ENCODE measurements at places on chromosomes 12 and 14.

GRCh38 chr12:7101694-7102131 is 7.3 kb downstream of the C1RL start:
- DNase-seq, result no peak

GRCh38 chr14:50232276-50232642 is 881 bp upstream of the SOS2 start:
- DNase-seq, result no peak

DNA sequence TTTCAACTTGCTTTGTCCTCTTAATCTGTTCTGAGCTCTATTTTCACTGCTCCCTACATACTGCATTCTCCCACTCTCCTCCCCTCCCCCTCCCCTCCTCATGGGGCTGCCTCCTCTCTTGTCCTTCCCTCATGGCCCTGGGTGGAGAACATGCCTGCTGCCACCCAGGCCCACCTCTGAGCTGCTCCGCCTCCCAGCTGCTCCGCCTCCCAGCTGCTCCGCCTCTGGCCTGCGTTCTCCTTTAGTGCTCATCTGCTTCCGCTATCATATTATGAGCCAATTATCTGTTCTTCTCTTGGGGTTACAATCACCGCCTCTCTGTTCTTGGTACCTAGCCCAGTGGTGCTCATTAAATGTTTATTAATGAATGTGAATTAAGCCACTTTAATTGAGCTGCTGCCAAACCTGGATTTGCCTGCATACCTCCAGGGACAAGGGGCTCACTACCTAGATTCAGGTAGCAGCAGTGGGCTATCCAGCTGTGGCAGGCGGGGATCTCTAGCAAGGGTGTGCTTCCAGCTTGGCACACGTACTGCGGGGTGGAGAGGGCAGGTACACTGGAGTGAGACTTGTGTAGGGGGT is 32.0 kb upstream of the FAM181A start:
- DNase-seq, result no peak

GRCh38 chr12:114838480-114838879 is 154.5 kb upstream of the TBX3 start:
- no peak for DNase-seq

DNA sequence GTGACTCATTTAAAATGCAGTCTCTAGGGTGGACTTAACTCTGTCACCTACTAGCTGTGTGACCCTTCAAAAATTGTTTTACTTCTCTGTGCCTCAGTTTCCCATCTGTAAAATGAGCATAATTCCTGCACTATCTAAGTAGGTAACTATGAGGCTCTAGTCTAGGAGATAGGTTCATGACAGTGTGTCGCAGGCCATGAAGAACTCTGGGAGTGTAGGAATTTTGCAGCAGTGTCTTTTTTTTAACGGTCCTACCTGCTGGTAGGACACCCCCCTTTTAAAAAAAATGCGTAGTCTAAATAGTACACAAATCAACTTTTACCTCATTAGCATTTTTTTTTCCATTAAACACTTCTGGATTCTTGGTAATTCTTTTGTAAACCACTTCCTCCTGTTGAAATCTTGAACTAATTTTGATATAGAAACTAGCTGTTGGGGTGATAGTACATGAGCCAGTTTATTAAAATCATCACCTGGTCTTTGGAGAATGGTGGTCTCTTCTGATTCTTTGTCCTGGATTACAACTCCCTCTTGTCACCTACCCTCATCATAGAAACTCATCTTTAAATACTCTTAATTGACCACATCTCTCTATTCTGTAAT is 86.0 kb upstream of the SLC38A2 start:
- no peak for DNase-seq

GRCh38 chr14:55749201-55749812 is 169.3 kb downstream of the KTN1 start:
- DNase-seq, result no peak

- DNase-seq, result no peak
Measured at GRCh38 chr12:14849661-14850060, 6.3 kb upstream of the ART4 start.

DNA sequence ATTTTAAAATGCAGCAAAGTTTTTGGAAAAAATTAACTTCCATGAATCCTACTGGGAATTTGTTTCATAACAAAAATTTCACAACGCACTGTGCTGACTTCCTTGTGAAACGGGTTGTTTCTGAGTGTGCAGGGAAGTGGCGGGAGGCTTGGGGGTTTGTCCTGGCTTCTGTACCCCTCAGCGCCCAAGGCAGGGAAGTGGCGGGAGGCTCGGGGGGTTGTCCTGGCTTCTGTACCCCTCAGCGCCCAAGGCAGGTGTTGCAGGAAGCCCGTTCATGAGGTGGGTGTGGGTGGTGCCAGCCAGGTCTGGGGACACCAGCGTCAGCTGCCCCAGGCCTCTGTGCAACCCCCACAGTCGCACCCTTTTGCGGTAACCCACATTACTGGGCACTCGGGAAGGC is 25.1 kb downstream of the ADGRD1 start:
- DNase-seq, result no peak

DNA sequence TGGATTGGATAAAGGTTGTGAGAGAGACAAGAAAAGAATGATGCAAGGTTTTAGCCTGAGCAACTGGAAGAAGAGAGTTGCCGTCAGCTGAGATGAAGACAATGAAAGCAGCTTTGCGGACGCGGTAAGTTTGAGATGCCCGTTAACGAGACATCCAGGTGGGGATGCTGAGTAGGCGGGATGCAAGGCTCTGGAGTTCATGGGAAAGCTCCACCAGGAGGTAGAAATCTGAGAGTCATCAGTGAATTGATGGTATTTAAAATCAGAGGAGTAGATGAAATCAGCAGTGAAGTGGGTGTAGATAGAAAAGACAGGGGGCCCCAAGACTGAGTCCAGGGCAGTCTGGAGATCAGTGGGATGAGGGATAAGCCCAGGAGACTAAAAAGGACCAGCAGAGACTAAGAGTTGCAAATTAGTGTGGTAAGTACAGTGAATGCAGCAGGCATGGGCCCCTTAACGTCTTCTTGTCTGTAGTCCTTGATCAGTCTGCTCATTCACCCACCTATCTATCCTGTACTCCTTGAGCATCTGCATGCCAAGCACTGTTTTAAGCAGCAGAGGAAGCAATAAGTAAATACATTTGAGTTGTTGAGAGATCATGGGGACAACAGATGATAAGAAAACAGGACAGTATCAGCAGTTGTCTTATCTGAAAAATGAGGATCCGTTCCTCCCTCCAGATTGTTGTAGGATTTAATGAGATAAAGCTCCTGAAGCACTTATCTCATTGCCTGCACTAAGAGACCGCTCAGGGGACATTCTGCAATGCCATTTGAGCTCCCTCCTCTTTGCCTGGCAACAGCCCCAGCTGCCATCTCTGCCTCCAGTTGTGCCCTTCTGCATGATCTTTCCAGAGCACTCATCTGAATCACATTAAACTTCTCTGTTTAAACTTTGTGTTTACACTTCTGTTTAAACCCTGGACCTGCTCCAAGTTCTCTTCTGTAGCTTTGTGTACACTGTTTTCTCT is 91.5 kb downstream of the APAF1 start:
- DNase-seq, result no peak

- DNase-seq, result no peak
Measured at GRCh38 chr14:22822016-22822570, 6.9 kb upstream of the SLC7A7 start.

- DNase-seq, result no peak
Measured at GRCh38 chr14:100677554-100678468, 48.9 kb upstream of the DLK1 start.

GRCh38 chr14:50395448-50395847 is 1.2 kb downstream of the CDKL1 start:
- no peak for DNase-seq
